ENCODE measurements at places on chromosomes 16 and 17.

GRCh38 chr16:20072146-20072873 is 1.4 kb downstream of the GPR139 start:
- DNase-seq = no peak

DNA sequence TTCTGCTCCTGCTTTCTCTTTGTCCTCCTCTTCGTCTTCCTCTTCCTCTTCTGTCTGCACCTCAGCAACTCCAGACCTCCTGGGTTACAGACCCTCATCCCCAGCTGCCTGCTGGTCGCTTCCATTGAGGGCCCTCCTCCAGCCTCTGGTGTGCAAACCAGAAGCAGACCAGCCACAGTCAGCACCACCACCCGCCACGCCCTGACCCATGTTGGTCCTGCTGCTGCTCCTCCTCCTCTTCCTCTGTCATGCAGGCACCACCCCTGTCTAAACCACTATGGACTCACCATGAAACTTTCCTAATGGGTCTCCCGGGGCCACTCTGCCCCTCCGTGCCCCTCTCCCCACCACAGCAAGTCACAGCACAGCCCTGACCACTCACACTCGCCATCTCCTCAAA is 11.4 kb upstream of the OGFOD3 start:
- no peak for DNase-seq

- no peak for DNase-seq
Measured at GRCh38 chr17:16494059-16494458, 2.1 kb upstream of the LRRC75A start.

GRCh38 chr17:48100591-48101011 is 677 bp downstream of the CBX1 start:
- DNase-seq = peak; percentile 56

DNA sequence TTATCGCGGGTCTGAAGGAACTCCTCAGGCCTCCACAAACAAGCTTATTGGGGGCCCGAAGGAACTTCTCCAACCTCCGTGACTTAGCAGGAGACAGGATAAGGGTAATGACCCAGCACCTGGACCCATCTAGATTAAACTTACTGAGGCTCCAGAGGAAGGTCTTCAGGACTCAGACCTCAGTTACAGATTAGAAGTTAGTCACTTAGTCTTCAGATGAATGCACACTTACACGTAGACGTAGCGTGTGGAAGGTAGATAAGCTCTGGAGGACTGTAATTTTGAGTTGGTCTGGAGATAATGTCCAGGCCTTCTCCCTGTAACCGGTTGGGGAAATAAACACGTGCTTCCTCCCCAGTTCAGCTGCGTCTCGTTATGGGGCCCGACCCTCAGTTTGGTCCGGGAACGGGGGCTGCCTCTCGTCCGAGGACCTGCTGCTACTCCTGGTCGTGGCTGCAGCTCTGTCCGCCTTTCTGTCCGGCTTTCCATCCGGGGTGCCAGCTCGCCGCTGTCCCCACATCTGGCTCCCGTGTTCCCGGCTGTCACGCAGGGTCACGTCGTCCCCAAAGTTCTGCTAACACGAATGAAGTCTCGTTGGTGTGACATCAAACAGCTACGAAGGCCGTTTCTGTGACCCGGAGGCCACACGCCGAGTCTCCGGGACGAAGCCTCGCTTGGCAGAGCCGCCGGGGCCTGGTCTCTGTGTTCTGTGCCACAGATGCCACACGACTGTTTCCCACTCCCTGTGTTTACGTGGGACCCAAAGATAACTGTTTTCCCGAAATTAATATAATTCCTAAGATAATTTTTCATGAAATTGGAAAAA is 11.8 kb upstream of the SECTM1 start:
- no peak for DNase-seq

- no peak for DNase-seq
Measured at GRCh38 chr16:52563767-52564611, 17.0 kb upstream of the TOX3 start.

DNA sequence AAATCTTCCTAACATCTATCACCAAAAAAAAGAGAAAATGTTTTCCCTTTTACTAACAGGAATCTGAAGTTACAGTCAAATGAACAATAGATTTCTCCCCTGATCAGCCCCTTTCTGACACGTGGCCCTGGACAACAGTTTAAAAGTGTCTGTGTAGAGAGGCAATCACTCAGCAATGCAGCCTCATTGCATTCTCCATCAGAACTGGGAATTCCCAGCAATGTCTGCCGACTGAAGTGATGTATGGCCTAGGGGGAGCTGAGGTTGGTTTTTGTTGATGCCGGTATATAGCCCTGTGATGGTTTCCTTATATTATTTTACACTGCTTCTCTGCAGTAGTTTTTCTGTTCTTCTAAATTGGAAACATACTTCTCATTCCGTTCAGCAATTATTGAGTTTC is 904.3 kb upstream of the CDH8 start:
- no peak for DNase-seq

DNA sequence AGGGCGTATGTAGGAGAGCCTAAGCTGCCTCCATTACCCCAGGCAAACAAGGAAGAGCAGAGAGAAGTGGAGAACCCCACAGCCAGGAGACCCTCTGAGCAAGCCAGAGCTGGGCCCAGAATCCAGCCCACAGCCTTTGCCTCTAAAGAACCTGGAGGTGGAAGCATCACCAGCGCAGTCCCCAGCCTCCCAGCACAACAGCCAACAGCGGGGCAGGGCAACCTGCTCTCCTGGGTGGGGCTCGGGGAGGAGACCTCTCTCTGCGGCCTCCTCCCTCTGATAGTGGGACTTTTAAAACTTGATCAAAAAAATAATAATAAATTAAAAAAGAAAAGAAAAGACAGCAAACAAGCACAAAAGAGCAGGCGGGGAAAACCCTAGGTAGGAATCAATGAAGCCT is 45.9 kb downstream of the AXIN2 start:
- no peak for DNase-seq

GRCh38 chr17:17809531-17810083 is 27.2 kb downstream of the SREBF1 start:
- DNase-seq = no peak

DNA sequence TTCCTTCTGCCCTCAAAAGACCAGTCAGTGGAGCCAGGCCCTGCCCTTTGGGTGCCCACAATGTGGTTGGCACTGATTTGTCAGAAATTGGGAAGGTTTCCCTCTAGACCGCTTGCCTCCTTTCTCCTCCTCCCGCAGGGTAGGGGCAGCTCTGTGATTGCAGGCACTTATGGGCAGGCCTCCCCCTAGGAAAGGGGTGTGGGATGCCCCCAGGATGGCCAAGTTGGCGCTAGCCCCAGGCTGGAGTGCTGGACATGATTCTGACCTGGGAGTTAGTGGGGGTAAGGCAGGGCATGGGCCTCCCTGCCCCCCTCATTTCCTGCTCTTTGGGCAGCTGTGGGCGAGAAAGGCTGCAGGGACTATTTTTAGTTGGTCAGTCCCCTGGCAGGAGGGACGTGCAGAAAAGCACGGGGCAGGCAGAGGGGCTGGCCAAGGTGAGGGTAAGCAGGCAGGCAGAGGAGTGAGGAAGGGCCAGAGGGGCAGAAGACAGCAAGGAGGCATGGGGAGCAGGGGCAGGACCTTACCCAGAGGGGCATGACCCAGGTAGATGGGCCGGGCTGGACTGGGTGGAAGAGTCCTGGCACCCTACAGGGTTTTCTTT is 3.3 kb downstream of the RARA start:
- DNase-seq = no peak

DNA sequence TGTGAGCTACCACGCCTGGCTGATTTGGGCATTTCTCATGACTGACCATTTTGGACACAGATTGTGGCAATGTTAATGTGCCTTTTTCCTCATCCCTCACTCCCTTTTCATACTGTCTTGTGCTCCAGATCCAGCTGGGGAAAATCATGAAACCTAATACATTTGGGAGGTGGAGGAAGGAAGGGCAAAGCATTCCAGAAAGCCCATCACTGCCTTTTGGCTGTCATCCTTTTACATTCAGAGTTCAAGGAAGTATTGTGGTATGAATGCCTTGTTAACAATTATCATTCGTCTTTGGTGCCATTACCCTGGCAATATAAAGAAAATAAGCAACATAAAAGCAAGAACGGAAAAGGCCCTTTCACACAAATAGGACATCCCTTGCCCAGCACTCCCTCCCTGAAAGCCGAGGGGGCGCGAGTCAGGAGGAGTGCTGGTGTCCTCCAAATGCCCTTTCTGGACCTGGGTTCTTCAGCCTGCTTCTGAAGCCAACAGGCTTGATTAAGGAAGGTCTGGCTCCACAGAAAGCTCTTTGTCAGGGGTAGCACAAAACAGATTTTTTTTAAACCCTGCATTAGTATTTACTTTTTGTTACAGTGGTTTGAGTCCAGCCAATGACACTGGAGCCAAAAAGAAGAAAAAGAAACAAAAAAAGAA is 20.1 kb downstream of the NMT1 start:
- no peak for DNase-seq

- DNase-seq = no peak
Measured at GRCh38 chr17:32596206-32596605, 109.4 kb downstream of the CDK5R1 start.

DNA sequence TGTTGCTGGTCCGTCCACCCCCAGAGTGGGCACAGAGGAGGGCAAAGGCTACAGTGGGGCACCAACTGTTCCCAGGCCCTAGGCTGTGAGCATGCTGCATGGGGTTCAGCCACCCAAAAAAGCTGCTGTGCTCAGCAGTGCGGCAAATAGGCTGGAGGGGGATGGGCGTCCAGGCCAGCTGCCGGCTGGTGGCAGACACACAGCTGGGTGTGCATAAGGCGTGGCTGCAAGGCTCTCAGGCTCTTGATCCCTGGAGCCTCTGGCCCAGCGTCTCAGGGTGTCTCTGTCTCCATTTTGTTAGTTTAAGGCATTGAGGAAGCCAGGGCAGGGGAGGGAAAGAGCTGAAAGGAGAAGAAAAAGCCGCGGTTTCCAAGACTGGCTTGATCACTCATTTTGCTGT is 8.8 kb downstream of the RPL19 start:
- no peak for DNase-seq

DNA sequence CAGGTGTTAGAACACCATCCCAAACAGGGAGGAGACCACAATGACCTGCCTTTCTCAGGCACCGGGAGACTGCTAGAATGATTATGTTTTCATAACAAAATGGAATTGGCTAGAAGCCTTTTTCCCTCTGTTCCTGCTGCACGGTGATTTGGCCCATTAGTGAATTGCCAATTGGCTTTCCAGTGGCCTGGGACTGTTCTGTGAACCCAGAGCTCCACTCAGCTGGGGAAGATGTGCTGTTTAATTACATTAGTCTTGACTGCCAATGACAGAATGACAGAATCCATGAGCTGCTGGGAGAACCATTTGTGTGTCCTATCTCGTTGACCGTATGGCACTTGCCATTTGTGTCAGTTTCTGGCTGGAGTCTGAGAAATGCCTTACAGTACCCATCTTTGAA is 242.9 kb downstream of the CDH11 start:
- no peak for DNase-seq

DNA sequence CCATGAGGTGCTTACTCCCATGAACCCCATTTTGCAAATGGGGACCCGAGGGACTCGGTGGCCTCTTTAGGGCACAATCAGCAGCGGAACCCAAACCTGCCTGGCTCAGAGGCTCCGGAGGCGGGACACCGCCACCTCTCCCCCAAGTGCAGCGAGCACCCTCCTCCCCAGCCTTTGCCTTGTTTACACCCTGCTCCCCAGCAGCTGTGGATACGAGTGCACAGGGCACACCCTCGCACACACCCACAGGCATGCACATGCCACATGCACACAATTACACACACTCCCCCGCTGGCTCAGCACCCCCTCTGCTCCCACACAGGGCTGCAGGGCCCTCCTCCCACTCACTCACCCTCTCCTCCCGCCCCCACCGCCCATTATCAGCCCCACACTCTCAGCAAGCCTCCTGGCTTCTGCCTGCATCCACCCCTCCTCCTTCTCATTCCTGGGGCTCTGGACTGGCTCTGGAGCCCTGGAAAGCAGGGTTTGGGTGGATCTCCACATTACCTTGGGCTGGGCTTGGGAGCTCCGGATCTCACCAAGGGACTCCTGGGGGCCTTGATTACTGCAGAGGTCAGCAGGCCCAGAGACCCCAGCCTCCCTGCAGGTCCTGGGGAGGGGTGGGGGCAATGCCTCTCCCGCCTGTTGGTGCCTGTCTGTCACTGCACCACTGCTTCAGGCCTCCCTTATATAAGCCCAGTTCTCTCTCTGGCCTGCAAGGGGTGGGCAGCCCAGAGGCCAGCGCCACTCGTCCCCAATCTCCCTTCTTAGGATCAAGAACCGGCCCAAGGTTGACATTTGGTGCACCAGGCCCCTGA is 6.4 kb downstream of the PDK2 start:
- DNase-seq = peak; percentile 31

DNA sequence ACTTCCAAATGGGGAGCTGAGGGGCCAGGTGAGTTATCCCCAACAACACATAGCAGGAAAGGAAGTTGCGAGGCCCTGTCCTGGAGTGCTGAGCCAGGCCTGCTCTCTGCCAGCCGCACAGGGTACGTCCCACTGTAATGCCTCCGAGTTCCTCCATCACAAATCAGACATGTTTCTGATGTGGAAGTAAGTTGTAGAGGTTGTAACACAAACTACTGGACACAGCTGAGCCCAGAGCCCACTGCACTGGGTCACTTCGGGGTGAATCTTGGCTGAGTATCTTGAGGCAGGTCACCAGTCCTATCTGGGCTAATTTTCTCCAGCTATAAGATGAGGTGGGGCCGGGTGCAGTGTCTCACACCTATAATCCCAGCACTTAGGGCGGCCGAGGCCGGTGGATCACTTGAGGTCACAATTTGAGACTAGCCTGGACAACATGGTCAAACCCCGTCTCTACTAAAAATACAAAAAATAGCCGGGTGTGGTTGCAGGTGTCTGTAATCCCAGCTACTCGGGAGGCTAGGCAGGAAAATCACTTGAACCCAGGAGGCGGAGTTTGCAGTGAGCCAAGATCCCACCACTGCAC is 100.8 kb upstream of the CDH5 start:
- no peak for DNase-seq

DNA sequence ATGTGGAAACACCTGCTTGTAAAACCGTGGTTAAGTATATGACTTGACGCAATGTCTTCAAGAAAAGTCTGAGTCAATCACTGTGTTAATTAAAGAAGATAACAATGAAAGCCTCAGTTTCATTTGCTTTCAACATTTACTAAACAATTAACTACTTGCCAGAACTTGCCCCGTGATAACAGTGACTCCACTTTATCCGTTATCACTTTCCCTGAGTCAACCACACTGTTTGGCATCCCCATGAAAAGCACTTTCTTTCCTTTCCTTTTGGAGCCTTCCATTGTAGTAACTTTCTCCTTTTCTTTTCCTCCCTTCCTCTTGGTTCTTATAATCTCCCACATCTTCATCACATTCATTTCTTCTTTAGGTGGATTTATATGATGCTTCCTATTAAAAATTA is 435.1 kb upstream of the GOT2 start:
- no peak for DNase-seq

DNA sequence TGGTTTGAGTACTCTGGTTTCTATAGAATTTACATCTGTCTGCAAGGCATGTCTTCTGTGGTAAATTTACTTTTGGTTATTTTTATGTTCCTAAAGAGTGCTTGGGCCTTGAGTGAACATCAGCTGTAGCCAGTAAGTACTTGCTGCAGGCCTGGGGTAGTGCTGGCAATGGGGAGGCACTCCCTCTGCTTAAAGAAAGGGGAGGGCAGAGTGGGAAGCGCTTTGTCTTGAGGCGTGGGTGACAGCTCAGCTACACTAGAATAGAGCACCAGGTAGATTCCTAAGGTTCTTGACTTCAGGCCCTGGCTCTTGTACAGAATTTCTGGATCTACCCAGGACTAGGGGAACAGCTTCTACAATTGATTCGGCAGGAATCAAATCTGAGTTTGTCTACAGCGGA is 50.6 kb downstream of the MPHOSPH6 start:
- no peak for DNase-seq

- DNase-seq = no peak
Measured at GRCh38 chr17:36942019-36942599, 4.8 kb downstream of the LHX1 start.
